Activated naive CD4-positive, alpha-beta T cell treated with anti-CD3 and anti-CD28 coated beads for 36 hours (primary cell): ENCODE measurements at places on chromosomes 16 and 17.
A peak's percentile ranks its signal among the peaks of the same experiment; 100 is the strongest.

DNA sequence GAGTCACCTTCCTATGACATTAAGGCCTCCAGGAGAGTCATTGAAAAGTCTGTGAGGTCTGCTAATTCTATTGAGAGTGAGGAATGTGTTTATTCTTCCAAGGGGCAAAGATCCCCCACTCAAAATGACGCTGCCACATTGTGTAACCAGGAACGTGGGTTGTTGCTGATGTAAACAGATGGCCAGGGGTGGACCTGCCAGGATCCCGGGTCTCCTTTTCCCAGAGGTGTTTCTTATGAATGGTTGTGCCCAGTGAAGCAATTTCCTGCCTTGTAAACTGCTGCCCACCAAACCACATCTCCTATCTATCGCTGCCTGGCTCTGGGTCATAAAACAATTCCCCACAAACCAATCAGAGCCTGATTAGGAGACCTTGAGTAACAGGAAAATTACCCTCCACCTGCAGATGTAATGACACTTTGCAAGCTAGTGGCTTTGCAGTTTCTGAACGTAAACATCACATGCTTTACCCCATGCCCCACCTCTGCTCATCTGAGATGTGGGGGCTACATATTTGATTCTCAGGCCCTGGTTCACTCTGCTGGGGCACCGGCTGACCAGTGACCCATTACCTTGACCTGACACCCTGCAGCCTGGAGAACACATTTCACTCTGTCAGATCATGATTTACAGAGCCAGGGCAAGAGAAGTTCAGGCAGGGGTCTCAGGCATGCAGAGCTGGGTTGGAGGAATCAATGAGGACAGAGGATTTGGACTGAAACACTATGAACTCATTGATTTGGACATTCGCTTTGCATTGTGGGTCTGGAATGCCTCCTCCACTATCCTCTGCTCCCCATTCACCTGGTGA, 33.1 kb upstream of the DDX52 start:
- H3K4me3 ChIP-seq: no peak overlapping the region
- H3K36me3 ChIP-seq: no peaks in the 10 kb centered on the region
- H3K4me1 ChIP-seq: no peaks in the 10 kb centered on the region
- no peak for DNase-seq
- peaks cover 17% of the 10 kb centered on the region for H3K27me3 ChIP-seq
- no peak overlapping the region for H3K27ac ChIP-seq

- no peaks in the 10 kb centered on the region for H3K27me3 ChIP-seq
- DNase-seq: no peak
- H3K27ac ChIP-seq: no peak overlapping the region
- H3K4me1 ChIP-seq: no peaks in the 10 kb centered on the region
- no peak overlapping the region for H3K4me3 ChIP-seq
Observed at GRCh38 chr17:32584792-32585191, 98.0 kb downstream of the CDK5R1 start.

DNA sequence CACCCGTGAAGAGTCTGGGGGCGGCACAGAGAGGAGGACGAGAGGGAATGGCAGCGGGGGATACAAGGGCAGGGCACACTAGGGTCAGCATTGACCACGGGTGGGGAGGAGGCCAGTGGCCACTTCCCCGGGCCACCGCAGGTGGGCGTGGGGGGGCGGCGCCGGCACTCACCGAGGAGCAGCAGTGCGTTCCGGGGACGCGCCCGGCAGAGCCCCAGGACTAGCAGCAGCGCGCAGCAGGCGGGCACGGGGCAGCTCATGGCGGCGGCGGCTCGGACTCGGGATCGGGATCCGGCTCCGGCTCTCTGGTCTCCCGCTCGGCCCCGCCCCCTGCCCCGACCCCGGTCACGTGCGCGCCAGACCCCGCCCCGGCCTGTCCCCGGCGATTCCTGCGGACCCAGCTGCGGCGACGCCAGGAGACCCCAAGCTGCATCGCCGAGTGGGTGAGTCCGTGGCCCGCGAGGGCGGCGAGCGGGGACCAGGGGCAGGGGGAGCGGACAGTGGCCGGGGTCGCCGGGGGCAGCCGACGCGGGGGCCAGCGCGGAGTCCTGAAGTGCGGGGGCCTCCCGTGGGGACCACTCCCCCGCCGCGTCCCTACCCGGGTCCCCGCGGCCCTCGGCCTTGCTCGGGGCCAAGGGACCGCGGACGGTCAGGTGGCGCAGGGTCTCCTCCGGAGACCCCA, at the start of the genes SGSH and SLC26A11:
Gene SGSH (minus strand): TSS at position 280 of the 682 bp plus-strand sequence. CDS start 20 bp downstream, at position 260.
Gene SLC26A11 (plus strand): TSS at position 374 of the 682 bp plus-strand sequence. CDS start 1,134 bp downstream, outside the sequence.
- no peaks in the 10 kb centered on the region for H3K27me3 ChIP-seq
- H3K4me1 ChIP-seq: peaks cover 19% of the 10 kb centered on the region
- H3K27ac ChIP-seq: peak within 1 kb of the TSS; percentile 88
- peak; percentile 73 for DNase-seq
- H3K4me3 ChIP-seq: peak within 1 kb of the TSS; percentile 88

DNA sequence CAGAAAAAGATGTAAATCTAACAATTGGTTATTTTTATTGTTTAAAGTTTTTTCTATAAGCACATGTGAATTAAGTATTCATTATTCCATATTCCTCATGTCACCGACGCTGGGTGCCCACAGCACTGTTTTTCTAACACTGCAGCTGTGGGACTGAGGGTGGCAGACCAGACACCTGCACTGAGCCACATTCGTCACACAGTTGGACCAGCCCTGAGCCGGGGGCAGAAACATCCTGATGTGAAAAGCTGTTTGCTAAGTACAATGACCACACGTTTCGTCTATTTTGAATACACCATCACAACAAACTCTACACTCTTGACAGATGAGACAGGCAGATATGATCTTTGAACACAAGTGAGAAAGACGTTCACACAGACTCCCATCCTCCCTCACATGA, 749.5 kb downstream of the KCNJ18 start:
- no peak overlapping the region for H3K4me3 ChIP-seq
- no peaks in the 10 kb centered on the region for H3K36me3 ChIP-seq
- no peaks in the 10 kb centered on the region for H3K27me3 ChIP-seq
- no peak for DNase-seq
- H3K4me1 ChIP-seq: no peaks in the 10 kb centered on the region

GRCh38 chr17:63698381-63698885, 1.5 kb downstream of the LIMD2 start:
- H3K4me1 ChIP-seq: peaks cover 67% of the 10 kb centered on the region
- no peaks in the 10 kb centered on the region for H3K27me3 ChIP-seq
- peak; percentile 49 for DNase-seq
- H3K4me3 ChIP-seq: peak overlapping the region; percentile 83
- peaks cover 33% of the 10 kb centered on the region for H3K36me3 ChIP-seq

GRCh38 chr17:32783602-32784001, 93.3 kb downstream of the MYO1D start:
- H3K27me3 ChIP-seq: no peaks in the 10 kb centered on the region
- H3K4me3 ChIP-seq: no peak overlapping the region
- H3K27ac ChIP-seq: no peak overlapping the region
- no peak for DNase-seq

DNA sequence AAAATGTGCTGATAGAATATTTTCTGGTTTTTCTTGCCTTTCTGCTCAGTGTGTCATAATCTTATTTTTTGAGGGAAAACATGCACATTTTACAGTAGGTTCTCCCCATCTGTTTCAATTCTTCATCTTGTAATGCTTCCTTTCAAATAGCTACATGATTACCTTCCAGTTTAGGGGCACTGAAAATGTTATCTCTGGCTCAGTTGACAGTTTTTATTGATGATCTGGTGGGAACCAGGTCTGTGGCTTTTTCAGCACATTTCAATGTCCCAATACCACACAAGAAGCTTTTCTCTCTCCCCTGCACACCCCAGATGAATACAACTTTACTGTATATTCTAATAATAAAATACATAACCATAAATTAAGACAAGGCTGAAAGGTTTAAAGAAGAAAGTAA, 36.5 kb downstream of the FTO start:
- no peaks in the 10 kb centered on the region for H3K27me3 ChIP-seq
- no peak overlapping the region for H3K27ac ChIP-seq
- peaks cover 35% of the 10 kb centered on the region for H3K4me1 ChIP-seq
- no peak overlapping the region for H3K4me3 ChIP-seq
- DNase-seq: no peak

DNA sequence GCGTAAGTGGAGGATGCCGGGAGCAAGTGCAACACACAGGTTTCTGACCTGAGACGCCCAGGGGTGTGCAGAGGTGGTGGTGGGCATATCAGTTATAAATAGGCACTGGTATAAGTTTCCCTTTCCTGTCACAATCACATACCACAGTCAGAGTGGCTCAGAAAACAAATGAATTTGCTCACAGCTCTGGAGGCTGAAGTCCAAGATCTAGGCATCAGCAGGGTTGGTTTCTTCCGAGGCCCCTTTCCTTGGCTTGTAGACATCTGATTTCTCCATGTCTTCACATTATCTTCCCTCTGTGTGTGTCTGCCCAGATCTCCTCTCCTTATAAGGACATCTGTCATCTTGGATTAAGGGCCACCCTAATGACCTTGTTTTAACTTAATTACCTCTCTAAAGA, 250.5 kb upstream of the TNRC6C start:
- no peaks in the 10 kb centered on the region for H3K4me1 ChIP-seq
- no peaks in the 10 kb centered on the region for H3K27me3 ChIP-seq
- no peak overlapping the region for H3K4me3 ChIP-seq
- no peak for DNase-seq

DNA sequence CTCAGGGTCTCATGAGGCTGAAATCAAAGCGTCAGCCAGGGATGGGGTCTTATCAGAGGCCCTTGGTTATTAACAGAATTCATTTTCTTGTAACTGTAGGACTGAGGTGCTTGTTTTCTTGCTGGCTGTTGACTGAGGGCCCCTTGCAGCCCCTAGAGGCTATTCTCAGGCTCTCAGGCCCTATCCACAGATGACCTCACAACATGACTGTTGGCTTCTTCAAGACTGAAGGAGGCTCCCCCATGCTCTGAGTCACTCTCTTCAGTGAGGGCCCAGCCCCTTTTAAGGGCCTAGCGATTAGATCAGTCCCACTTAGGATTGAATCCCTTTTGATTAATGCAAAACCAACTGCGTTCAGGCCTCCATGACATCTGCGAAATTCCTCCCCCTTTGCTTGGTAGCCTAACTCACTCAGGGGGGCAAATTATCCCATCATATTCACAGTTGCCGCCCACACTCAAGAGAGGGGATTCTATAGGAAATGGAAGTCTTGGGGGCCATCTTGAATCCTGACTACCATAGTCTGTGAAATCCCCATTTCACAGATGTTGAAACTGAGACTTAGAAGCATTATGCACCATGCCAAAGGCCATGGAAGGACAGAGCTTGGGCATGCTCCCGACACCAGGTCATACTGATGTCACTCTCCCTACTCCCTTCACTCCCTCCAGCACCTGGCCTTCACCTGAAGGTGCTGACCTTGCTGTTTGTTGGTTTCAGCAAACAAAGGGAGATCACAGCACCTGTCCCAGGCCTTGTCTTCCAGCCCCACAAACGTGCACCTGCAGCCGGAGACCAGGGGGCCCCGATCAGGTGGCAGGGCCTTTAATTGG, 592.3 kb downstream of the MAF start:
- no peak overlapping the region for H3K27ac ChIP-seq
- H3K4me1 ChIP-seq: peaks cover 10% of the 10 kb centered on the region
- H3K27me3 ChIP-seq: no peaks in the 10 kb centered on the region
- no peak for DNase-seq
- H3K36me3 ChIP-seq: no peaks in the 10 kb centered on the region

DNA sequence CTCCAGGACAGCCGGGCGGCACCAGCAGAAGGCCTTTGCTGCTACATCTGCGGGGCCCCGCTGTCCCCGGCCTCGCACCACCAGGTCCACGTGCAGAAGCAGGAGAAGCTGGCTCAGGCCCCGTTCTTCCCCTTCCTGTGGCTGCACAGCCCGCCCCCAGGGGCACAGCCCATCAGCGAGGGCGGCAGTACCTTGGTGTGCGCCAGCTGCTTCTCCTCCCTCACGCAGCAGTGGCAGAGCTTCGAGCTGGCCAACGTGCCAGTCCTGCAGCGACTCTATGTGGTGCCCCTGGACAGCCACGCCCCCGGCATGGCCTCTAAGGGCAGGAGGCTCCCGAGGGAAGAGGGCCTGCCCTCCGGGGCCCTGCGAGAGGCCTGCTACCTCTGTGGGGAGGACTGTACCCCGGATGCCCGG, 58.3 kb upstream of the CIBAR2 start:
- H3K4me3 ChIP-seq: no peak overlapping the region
- no peaks in the 10 kb centered on the region for H3K36me3 ChIP-seq
- H3K27me3 ChIP-seq: peaks cover 48% of the 10 kb centered on the region
- no peaks in the 10 kb centered on the region for H3K4me1 ChIP-seq
- no peak overlapping the region for H3K27ac ChIP-seq
- DNase-seq: no peak

GRCh38 chr16:57941016-57941664, 29.8 kb downstream of the CNGB1 start:
- H3K4me1 ChIP-seq: no peaks in the 10 kb centered on the region
- DNase-seq: no peak
- no peaks in the 10 kb centered on the region for H3K36me3 ChIP-seq
- no peaks in the 10 kb centered on the region for H3K27me3 ChIP-seq
- no peak overlapping the region for H3K4me3 ChIP-seq
- no peak overlapping the region for H3K27ac ChIP-seq

DNA sequence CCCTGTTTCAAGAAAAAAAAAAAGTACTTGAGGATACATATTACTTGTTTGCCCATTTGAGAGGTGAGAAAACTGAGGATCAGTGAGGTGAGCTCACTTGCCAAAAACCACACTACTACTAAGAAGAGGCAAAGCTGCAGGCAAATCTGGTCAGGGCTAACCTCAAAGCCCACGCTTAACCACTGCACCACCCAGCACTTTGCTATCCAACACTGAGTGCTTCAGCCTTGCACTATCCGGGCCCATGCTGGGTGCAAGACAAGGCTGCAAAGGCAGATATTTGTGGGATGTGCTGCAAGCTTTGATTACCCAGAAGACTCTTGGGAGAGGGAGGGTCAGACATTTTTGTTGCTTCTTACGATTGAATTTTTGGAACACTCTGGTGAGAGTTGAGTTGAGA, 23.6 kb upstream of the NLRP1 start:
- no peak for DNase-seq
- no peak overlapping the region for H3K27ac ChIP-seq
- H3K4me1 ChIP-seq: no peaks in the 10 kb centered on the region
- no peaks in the 10 kb centered on the region for H3K36me3 ChIP-seq
- no peak overlapping the region for H3K4me3 ChIP-seq
- no peaks in the 10 kb centered on the region for H3K27me3 ChIP-seq

DNA sequence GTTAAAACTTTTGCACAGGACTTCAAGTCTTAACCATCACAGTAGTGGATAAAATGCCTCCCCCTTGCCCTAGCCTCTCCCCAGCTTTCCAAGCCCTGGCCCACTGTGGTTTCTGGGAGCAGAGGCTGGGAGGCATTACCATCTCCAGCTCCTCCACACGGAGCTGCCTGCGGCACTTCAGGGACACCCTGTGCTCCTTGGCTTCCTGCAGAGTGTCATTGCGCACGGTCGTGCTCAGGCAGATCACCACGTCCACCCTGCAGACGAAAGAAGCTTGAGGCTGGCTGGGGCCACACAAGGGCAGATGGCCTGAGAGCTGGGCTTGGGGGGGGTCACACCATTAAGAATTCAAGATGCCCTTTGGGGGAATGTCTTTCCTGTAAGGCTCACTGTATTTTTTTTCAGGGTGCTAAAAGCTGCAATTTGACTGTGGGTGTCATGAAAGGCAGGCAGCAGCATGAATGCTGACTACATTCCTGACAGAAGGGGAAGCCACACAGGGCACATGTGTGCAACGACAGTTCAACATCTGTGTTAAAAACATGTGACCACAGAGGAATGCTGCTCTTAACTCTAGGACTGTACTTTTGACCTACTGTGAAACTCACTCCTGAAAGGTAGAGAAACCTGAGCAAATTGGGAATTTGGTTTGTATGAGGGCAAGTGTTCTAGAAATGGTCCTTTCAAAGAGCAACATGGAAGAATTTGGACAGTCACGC, 47.7 kb upstream of the CLEC18B start:
- no peak overlapping the region for H3K4me3 ChIP-seq
- H3K27me3 ChIP-seq: no peaks in the 10 kb centered on the region
- H3K27ac ChIP-seq: no peak overlapping the region
- no peak for DNase-seq
